WTC11 (cell line): ENCODE measurements at places on chromosomes 6 and 20.

GRCh38 chr6:13863699-13864155 is 49.4 kb upstream of the MCUR1 start:
- no peak for DNase-seq

DNA sequence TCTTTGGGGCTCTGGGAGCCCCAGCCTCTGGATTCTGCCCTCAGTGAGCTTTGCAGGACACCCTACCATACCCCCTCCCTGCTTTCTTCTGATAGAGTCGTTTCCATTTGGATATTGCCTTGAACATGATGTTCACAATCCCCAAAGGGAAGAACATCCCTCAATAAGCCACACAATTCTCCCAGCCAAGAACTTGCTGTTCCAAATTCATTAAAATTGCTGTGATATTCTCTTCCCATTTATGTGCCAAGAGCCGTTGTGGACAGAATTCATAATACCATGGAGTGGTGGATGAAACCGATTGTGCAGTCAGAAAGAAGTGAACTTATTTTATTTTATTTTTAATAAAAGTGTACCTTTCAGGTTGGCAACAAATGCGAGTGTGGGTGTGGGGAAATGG is 95.8 kb downstream of the DHX35 start:
- DNase-seq: no peak

DNA sequence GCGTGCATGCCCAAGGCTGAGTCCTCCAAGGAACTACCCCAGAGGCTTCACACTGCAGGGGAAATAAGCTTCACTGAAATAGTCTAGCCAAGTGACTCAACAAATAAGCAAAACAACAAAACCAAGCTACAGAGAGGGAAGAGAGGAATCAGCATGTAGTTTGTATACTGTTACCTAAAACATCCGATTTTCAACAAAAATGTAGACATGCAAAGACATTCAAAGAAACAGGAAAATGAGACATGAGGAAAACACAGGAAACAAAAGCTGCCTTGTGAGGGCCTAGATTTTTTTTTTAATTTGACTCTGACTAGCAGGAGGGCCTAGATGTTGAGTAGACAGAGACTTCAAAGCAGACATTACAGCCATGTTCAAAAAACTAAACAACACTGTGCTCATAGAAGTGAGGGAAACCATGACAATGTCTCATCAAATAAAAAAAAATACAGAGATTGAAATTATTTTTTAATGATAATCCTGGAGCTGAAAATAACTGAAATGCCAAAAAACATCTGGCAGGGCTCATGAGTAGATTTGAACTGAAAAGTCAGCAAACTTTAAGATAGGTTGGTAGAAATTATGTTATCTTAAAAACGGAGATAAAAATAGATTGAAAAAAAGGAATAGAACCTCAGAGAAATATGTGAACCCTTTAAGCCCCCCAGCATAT is 16.4 kb upstream of the KIF25 start:
- DNase-seq: no peak

GRCh38 chr6:48553467-48554189 is 442.6 kb upstream of the PTCHD4 start:
- DNase-seq: no peak

- no peak for DNase-seq
These were observed 38.2 kb downstream of the ZNF341 start for GRCh38 chr20:33770005-33770404.

DNA sequence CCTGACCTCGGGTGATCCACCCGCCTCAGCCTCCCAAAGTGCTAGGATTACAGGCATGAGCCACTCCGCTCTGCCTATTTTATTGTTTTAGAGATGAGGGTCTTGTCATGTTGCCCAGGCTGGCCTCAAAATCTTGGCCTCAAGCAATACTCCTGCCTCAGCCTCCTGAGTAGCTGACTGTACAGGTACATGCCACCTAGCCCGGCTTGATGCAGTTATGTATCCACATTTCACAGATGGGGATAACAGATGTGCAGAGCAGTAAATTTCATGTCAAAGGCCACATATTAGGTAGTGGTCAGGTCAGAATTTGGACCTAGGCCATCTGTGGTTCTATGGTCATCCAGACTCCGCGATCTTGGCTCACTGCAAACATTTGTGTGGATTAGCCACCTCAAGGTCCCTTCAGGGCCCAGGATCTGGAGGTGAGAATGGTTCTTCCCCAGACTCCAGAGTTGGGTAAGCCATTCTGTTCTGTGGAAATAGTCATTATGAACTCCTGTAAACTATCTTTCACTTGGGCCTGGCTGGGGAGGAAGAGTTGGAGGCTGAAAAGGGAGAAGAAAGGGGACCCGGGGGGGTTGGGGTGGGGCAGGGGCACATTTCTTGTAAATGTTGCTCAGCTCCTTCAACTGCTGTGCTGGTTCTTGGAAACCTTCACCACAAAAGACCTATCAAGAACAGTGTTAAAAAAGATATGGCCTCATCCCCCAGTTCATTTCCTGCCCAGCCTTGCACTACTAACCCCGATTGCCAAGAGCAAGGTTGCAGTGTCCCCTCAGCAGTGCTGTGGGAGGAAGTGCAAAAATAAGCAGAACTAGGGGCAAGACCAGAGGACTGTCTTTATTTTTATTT is 13.0 kb downstream of the PIM1 start:
- DNase-seq: no peak

DNA sequence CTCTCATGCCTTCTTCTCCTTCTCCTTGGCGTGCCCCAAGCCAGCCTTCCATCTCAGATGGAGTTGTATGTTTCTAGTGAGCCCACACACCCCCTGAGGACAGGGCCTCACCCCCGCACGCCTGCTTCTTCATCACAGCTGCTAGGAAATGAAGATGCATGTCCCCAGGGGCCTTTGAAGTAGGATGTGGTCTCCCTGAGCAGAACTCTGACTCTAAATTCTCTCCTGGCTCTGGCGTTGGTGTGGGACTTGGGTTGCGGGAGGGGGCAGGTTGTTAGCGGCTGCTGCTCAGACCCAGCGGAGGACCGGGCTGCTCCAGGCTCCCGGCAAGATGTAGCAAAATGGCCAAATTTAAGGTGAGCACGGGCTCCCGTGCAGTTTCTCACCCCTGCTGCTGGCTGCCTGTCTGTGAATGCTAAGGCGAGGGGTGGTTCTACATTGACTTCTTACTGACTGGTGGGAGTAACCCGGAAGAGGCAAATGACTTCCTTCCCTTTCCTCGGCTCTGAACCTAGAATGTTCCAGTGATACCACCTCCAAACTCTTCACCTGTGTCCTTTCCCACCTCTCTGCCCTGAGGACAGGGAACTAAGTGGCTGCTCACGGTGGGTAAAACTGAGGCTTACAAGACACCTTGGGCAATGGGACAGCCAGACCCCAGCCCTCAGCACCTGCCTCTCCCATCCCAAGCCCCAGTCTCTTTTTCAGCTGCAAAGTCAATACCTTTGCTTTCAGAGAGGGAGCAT is 8.8 kb downstream of the SYNJ2 start:
- DNase-seq: no peak

DNA sequence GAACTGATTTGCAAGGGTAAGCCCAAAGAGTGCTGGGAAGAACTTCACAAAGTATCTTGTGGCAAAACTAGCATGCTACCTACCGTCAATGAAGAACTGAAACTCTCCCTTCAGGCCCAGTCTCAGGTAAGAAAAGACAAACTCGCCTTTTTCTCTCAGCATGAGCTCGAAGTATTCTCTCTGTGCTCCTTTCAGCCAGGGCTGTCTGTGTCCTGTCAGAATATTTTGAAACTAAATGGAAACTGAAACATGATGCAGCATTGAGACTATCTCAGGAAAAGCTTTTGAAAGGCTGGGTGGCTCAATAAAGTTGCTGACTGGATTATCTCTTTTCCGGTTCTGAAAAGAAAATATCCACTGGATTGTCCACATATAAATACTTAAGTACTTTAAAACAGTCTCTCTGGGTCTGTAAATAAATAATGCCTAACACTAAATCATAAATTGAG is 696 bp downstream of the CALHM5 start:
- DNase-seq: no peak

DNA sequence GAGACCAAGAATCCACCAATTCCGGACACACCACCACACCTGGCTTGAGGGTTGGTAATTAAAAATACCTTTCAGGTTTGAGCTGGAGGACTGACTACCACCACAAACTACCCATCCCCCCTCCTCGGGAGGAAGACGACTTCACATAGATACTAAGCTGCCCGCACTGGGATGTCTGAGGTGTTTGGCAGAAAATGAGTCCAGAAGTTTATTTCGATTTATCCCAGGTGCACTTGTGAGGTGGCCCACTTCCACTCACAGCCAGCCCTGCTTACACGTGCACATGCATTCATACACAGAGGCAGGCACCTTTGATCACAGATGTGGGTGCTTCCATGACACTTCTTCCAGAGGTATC is 187.1 kb downstream of the ID4 start:
- DNase-seq: no peak

DNA sequence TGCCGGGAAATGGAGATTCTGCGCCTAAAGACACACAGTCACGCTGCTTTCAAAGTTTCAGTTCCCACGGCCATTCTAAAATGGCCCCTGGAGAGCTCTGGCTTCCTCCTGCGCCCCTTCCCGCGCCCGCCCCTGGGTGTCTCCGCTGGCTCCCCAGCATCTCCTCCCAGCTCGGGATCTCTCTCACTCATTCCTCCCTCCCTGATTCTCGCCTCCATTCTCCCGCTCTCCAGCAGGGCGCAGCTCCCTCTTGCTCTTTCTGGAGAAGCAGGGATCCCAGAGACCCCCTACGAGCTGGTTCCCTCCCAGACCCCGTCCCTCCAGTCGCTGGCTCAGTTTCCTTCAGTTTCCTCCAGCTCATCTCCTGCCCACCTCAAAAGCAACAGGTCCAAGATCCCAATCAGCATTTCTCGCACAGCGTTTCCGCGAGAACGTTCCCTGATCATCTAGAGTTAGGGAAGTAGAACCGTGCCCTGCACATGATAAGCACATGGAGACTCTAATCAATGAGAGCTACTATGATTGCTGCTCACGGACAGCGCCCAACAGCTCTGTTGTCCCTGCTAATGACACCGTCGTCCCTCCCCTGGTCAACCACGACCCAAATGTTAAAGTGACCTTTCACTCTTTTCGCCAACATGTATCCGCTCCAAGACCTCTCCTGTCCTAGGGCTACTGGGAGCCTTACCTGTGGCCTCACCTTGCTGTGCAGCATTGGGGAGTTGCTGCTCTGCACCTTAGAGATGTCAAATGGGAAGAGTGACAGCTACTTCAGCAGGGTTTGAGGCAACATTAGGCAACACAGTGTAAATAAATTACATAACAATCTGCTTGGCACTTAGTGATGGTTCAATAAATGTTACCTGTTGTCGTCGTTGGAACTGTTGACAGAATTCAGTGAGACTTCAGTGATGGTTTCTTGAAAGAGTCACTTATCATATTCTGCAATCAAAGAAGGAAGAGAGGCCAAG is 218.5 kb upstream of the QKI start:
- DNase-seq: no peak

DNA sequence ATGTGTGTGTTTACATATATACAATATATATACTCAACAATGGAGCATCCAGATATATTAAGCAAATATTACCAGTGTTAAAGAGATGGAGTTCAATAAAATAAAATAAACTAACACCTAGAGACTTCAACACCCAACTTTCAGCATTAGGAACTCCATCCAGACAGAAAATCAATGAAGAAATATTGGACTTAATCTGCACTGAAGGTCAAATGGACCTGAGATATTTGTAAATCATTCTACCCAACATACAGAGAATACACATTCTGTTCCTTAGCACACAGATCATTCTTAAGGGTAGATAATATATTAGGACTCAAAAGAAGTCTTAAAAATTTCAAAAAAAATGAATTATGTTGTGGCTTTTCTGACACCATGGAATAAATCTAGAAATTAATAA is 832.3 kb upstream of the ADGRB3 start:
- DNase-seq: no peak

- no peak for DNase-seq
These were observed 554.8 kb downstream of the TBC1D32 start for GRCh38 chr6:120779441-120779840.
